Activated T-cell treated with anti-CD3 and anti-CD28 coated beads for 48 hours (primary cell): ENCODE measurements at places on chromosomes 7 and 10.

DNA sequence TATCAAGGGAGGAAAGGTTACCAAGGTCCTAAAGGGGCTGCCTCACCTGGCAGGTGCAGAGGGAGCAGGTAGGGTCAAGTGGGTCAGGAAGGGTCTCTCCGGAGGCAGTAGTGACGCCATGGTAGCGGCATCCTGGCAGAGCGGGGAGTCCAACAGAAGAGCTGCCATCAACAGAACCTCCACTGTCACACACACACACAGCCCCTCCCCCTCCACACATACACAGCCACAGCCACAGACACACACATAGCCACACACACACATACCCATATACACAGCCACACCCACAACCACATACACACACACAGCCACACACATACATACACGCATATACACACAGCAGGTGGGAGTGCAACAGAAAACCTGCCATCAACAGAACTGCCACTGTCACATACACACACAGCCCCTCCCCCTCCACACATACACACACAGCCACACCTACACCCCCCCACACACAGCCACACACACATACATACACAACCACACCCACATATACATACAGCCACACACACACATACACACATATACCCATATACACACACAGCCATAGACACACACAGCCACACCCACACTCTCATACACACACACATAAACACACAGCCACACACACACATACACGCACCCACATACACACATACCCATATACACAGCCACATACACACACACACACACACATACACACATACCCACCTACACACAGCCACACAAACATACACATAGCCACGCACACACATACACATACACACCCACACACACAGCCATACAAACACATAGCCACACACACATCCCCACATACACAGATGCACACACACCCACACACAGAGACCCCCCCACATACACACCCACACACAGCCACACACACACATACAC, 23.1 kb downstream of the KCP start:
- no peak for DNase-seq

DNA sequence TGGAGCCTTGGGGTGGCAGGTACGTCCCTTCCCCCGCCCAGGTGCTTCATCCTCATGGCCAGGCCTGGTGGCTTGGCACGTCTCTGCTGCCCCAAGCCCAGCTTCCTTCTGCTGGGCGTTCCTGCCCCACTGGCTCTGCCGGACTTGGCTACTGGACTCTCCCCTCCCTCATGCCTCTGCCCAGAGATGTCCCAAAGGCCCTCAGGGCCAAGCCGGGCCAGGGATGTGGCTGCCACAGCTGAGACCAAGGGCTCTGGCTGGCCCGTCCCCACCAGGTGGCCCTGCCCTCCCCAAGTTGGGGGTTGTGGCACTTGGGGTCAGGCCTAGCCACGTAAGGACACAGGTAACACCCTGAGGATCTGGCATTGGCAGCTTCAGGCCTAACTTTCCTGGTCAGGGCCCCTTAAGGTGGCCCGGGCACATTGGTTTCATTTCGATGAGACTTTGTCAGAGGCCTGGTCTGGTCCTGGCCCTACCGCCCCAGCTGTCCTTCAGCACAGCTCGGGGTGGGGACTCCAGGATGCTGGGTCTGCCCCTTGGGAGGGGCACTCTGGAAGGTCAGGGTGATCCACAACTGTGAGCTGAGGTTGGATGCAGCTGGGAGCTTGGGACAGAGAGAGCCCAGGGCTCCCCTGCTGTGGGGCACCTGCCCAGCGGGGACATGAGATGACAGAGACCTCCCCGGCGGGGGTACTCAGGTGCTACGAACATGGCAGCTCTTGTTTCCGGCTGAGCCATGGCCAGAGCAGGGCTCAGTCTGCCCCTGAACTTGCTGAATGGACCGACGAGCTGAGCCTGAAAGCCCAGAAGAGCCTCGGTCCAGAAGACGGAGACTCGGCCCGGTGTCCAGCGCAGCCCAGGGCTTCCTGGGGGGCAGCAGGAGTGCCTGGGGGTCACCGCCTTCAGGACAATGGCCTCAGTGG, 2.9 kb downstream of the BHLHA15 start:
- DNase-seq, result no peak

- no peak for DNase-seq
Observed at GRCh38 chr10:68099736-68100135, 9.6 kb upstream of the MYPN start.

DNA sequence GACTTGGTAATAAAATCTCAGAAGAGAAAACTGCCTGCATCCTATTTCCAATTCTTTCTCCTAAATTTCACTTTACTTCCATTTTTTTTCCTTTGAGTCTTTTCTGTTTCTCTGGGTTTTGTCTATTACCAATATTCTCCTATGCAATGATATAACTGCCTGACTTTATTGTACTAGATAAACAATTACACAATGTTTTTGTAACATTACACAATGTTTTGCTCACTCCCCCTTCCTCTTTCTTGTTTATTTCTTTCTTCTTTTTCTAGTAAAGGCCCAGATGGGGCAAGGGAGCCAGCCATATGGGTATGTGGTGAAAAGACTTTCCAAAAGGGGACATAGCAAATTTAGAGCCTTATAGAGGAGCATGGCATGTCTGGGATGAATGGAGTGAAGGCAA, 278.7 kb upstream of the PHYHIPL start:
- DNase-seq, result no peak

GRCh38 chr10:76192694-76193320, 761.4 kb downstream of the LRMDA start:
- no peak for DNase-seq

DNA sequence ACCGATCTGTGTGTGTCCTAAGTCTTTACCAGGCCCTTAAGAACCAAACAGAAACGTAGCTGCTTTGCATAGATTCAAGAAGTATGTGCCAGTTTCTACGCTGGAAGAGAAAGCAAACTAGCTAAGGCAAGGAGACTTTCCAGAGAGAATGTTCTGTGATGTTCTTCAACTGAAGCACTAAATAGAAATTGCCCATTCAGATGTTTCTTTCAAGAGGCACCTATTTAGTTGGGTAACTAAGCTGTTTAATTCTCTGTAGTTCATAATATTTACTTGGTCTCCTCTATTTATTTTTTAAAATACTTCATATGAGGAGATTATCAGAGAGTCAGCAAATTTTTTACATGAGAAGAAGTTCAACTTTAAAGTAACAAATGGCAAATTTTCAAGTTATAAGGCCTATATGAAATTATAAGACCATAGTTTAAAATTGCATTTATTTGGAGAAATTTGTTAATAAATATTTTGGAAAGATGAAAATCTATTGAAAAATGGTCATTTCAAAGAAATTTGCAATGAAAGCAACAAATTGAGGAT, 279.0 kb downstream of the NEBL start:
- DNase-seq, result no peak

DNA sequence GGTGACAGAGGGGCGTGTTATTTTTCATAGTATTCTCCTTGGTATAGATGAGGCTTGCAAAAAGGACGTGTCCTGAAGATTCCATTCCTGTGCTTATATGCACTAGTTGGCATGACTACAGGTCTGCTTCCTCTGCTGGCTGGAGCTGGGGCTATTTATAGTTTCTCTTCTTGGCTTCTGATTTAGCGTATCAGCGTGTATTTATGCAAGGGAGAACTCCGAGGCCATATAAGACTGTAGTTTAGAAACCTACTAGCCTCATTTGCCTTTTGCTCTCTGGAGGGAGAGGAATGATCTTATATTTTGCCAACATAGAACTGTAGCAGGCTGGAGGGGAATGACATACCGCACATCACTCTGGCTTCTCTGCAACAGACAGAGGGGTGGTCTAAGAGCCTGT, 39.7 kb downstream of the CACNB2 start:
- DNase-seq, result no peak

DNA sequence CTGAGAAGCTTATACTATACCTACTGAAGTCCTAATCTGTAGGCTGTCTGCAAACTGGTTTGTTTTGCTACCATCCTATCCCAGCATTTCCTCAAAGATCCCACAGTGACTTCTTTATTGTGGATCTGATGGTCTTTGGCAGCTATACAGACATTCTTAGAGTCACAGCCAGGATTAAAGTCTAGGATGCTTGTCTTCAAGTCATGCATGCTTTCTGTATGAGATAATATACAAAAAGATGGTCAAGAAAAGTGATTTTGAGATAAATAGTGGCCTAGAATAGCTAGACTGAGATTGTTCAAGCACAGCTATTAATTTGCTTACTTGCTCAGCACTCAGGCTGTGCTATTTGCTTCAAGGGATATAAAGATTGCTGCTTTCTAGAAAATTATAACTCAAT, 454.4 kb downstream of the AUTS2 start:
- no peak for DNase-seq

GRCh38 chr7:119826547-119826946, 446.4 kb upstream of the KCND2 start:
- DNase-seq, result no peak

DNA sequence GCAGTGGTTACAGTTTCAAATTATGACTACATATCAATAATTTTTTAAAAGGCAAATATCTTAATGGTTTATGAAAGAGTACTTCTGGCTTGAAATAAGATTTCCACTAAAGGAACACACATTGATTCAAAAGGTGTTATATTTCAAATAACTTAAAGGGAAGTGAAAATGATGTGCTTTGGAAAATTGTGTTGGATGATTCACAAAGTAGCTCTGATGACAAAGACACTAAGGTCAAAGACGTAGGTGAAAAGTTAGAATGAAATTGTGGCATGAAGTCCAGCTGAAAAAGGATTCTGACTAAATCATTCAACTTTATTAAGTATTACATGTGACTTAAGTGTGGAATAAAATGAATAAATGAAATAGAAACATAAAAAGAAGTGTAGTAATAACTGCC, 20.8 kb upstream of the OR2A5 start:
- DNase-seq, result no peak

DNA sequence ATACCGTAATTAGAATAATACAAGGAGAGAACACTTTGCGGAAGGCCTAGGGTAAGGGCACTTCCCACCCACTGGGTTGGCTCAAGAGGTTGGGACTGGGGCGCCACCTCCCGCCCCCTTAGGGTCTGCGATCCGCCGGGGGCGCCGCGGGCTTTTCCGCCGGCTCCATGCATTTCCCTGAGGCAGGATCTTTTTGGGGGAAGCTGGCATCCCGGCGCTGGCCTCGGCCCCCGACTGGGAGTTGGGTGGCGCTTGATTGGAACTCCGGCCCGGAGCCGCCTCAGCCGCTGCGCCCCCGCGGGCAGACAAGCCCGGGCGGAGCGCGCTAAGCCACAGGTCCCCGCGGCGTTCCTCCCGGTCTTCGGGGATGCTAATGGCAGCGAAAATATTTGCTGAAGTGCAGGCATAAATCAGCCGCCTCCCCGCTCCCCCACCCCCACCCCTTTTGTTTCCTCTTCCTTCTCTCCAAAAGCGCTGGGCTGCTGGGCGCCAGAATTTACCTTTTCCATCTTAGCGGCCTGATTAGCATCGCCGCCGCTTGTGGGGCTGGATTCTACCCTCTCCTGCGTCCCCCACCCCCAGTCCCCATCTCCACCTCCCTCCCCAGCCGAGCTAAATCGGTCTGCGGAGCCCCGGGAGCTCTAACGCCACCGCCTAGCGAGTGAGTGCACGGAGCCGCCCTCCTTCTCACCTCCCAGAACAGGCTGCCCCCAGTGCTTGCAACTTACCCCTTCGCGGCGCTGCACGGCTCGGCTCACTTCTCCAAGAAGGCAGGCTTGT, 5.1 kb downstream of the UNC5B start:
- no peak for DNase-seq

DNA sequence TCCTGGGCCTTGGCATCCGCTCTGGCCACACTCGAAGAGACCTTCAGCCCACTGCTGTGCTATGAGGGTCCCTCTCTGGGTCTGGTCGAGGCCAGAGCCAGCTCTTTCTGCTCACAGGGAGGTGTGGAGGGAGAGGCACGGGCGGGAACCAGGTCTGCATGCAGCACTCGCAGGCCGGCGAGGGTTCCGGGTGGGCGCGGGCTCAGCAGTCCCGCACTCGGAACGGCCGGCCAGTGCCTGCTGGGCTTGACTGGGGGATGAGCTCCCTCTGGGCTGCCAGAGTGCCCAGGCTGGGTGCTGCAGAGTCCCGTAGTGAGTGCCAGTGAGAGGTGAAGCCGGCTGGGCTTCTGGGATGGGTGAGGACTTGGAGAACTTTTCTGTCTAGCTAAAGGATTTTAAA, 882.7 kb downstream of the XPNPEP1 start:
- no peak for DNase-seq

DNA sequence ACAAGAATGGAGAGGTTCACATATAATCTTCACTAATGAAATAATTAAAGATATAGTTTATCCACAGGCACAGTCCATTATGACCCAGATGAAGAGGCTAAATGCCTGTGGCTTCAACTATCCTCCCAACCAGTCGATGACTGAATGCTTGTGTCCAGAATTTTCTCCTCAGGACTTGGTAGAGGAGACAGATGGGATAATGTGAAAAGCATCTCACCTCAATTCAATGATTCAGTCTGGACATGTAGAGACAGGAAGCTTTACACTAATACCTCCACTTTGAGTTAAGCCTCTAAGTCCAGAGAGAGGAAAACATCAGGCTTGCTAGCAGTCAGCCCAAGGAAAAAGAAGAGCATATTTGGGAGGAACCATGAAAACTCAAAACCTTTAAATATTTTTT, 59.1 kb upstream of the COL1A2 start:
- no peak for DNase-seq

- DNase-seq, result no peak
Observed at GRCh38 chr10:129404091-129404490, 63.0 kb upstream of the MGMT start.

GRCh38 chr10:4883079-4883739, 57.2 kb downstream of the AKR1E2 start:
- DNase-seq, result no peak

GRCh38 chr7:118214051-118214832, 10.3 kb upstream of the ANKRD7 start:
- peak; percentile 73 for DNase-seq

- no peak for DNase-seq
Observed at GRCh38 chr7:26449175-26450165, 157.8 kb downstream of the SNX10 start.

GRCh38 chr7:81882086-81882485, 112.2 kb upstream of the HGF start:
- no peak for DNase-seq

- DNase-seq, result no peak
Observed at GRCh38 chr10:125095776-125096175, 64.6 kb downstream of the CTBP2 start.

GRCh38 chr7:139106959-139107358, 2.6 kb downstream of the ZC3HAV1 start:
- no peak for DNase-seq

- no peak for DNase-seq
Observed at GRCh38 chr7:110881721-110882120, 209.2 kb upstream of the LRRN3 start.

DNA sequence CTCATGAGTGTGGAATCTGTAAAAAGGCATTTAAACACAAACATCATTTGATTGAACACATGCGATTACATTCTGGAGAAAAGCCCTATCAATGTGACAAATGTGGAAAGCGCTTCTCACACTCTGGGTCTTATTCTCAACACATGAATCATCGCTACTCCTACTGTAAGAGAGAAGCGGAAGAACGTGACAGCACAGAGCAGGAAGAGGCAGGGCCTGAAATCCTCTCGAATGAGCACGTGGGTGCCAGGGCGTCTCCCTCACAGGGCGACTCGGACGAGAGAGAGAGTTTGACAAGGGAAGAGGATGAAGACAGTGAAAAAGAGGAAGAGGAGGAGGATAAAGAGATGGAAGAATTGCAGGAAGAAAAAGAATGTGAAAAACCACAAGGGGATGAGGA, 207.7 kb downstream of the ZEB1 start:
- DNase-seq, result peak; percentile 3
